ENCODE measurements at places on chromosomes 3 and 15.

GRCh38 chr3:107629566-107629965, 106.8 kb downstream of the BBX start:
- DNase-seq: no peak

DNA sequence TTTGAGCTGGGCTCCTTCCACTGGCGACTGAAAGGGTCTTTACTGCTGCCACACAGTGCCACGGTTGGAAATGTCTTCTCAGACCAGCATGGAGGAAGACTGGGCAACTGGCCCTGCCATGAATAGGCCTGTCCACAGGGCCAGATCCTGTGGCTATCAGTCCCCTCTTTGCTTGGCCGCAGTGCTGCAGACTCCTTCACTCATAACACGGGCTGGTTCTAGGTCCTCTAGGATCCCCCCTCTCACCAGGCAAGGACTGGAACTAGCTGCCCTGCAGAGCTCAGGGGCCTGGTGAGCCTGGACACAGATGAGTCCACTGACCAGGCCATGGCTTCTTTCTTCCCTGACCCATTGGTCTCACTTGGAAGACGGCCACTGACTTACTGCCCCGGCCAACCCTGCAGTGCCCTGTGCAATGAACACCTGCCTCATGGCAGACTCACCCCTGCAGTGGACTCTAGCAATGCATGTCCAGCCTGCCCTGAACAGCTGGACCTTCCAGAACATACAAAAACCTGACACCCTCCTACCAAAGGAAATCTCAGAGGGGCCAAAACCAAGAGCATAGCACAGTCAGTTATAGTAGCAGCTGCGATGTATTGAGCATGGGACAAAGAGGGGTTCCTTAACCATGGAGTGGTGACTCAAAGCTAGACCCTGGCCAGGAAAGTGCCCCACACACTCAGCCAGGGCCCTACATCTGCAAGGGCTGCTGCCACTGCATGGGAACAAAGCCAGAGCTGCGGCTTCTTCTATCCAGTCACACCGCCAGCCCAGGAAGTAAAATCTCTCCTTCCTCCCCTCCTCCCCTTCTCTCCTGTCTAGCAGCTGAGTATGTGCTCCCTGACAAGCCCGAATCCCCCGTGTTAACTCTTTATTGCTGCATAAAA, 72.1 kb upstream of the ITGA11 start:
- DNase-seq: no peak

DNA sequence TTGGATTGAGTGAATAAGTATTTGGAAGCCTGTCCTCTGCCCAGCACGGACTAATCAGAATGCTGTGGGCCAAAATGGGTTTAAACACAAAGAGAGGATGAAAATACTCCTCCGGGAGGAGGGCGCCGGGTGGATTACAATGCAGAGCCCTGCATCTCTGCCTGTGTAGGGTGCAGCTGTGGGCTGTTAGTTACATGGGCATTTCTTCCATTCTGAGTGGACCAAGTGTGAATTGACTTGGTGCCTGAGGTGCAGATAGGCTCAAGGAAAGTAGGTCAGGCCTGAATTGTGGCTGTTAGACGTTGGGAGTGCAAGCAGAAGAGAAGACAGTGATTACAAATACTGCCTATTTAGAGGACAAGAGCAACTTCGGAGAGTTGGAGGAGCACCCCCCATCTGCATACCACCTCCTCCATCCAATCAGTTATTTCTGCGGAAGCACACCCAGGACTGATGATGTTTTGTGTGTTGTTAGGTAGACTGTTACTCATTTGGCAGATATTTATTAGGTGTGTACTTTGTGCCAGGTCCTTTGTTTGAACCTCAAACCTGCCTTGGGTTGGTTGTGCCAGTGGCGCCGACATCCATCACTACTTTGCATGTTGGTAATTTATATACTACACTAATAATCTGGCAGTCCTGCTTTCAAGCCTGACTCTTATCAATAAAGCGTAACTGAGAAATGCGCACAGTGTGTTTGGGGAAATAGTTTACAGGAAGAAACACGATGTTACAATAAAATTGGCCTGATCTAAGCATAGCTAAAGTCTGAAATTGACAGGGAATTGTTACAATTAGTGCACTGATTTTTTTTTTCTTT, 33.0 kb downstream of the PTPRG start:
- no peak for DNase-seq

DNA sequence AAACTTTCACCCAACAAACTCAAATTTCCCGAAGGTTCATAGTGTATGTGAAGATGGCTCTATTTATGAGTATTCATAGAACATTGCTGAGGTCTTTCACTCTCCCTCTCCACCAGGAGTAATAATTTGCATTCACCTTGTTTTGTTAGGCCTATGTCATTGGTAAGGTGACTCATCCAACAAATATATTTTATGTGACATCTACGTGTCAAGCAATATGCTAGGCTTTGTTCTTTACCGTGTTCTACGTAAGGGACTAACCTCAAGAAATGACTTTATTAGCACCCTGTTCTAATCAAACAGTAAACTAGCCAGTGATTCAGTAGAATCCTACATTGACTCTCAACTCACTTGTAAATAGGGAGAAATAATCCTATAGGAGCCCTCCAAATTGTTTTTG, 334.4 kb downstream of the FGF12 start:
- no peak for DNase-seq

- no peak for DNase-seq
These were observed 1.3 kb downstream of the SLC6A6 start for GRCh38 chr3:14403619-14404155.

DNA sequence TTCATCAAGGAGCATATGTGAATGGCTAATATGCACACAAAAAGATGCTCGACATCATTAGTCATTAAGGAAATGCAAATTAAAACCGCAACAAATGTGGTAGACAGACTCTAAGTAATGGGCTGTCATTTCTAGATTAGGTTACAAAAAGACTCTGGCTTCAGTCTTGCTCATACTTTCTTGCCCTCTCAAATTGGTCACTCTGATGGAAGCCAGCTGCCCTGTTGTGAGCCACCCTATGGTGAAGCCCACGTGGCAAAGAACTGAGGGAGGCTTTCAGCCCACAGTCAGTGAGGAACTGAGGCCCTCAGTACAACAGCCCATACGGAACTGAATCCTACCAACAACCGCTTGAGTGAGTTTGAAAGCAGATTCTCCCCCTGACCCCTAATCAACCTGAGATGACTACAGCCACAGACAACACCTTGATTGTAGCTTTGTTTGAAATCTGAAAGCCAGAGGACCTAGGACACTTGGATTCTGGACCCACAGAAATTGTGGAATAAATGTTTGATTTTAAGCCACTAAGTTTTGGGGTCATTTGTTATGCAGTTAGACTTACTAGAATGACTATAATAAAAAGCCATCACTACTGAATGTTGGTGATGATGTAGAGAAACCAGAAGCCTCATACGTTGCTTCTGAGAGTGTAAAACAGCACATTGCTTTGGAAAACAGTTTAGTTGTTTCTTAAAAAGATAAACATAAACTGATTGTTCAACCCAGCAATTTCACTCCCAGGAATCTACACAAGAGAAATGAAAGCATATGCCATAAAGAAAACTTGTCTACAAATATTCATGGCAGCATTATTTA, 45.7 kb downstream of the EHHADH start:
- DNase-seq: no peak

DNA sequence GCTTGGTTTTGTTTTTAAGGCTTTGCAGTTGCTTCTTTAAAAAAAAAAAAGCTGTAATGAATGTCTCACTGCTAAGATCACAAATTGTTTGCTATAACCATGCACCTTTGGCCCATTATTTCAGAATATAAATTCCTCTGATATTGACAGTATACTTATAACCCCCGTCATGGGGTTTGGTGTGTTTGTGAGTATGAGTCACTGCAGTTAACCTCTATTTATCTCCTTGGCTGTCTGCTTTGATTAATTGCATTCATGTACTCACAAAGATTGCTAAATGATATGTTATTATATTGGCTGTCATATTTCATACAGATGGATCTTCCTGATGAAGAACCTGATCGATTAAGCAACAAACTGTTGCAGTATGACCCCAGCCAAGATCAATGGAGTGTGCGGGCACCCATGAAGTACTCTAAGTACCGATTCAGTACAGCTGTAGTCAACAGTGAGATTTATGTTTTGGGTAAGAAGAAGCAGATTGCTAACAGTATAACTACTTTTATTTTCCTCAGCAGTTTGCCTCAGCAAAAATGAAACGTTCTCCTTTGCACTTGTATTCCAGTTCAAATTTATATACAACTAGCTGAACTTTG, 14.9 kb downstream of the KBTBD12 start:
- DNase-seq: no peak

GRCh38 chr3:172530566-172530965, 7.3 kb upstream of the TNFSF10 start:
- no peak for DNase-seq
